ENCODE measurements at places on chromosomes 1 and 21.
A peak's percentile ranks its signal among the peaks of the same experiment; 100 is the strongest.

DNA sequence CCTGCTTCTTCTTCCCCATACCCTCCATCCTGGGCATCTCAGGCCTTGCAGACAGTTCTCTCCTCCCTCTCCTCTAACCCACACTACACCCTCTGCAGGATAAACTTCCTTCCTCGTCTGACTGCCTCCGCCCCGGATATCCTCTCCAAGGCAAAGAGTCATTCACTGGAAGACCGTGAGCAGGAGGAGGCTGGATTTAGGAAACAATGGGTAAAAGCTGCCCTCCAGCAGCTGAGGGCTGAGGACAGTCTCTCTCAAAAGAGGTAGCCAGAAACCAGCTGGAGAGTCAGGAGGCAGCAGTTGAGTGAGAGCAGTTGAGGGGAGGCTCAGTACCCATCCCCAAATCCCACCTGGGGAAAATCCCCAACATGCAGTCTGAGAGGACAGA is 1.4 kb downstream of the CSRP1 start:
- DNase-seq = no peak

DNA sequence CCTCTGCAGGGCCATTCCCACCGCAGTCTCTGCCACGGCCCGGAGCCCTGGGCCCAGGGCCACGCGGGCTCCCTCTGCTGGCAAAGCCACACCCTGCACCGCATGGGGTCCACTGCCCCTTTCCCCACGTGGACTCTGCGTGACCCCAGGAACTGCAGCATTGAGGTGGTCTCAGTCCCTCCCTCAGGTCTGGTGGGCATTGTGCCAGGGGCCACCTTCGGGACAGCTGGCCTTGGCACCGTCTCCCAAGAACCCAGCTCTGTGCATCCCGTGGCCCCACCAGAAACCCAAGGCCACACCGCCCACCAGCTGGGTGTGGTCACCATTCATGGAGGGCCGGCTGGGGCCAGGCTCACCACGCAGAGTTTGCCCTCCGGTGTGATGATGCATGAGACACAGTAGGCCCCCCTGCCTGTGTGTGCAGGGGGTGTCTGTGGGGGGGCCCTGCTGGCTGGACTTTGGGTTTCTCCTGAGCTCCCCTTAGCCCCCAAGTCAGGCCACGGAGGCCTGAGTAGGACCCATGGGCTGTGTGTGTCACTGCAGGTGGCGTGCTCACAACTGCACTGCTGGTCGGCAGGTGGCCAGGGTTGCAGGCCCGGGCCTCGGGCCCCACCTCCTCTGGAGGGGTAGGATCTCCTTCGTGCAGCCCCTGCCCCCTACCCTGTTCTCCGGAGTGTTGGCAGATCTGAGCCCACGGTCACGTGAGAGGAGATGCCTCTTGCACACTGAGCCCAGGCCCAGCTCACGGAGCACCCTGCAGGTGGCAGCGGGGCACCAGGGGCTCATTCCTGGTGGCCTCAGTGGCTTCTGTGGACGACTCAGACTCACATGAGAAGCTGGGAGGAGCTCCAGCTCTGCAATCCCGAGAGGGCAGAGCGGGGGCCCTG is 5.8 kb downstream of the VWA1 start:
- DNase-seq = peak; percentile 52

DNA sequence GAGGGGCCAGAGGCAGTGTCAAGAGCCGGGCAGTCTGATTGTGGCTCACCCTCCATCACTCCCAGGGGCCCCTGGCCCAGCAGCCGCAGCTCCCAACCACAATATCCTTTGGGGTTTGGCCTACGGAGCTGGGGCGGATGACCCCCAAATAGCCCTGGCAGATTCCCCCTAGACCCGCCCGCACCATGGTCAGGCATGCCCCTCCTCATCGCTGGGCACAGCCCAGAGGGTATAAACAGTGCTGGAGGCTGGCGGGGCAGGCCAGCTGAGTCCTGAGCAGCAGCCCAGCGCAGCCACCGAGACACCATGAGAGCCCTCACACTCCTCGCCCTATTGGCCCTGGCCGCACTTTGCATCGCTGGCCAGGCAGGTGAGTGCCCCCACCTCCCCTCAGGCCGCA is at the start of gene BGLAP:
TSS of gene BGLAP (plus strand) at position 259 of the 400 bp plus-strand sequence. CDS start at position 307, 48 bp downstream.
- no peak for DNase-seq

- no peak for DNase-seq
Measured at GRCh38 chr1:33093004-33093403, 12.1 kb downstream of the AZIN2 start.

DNA sequence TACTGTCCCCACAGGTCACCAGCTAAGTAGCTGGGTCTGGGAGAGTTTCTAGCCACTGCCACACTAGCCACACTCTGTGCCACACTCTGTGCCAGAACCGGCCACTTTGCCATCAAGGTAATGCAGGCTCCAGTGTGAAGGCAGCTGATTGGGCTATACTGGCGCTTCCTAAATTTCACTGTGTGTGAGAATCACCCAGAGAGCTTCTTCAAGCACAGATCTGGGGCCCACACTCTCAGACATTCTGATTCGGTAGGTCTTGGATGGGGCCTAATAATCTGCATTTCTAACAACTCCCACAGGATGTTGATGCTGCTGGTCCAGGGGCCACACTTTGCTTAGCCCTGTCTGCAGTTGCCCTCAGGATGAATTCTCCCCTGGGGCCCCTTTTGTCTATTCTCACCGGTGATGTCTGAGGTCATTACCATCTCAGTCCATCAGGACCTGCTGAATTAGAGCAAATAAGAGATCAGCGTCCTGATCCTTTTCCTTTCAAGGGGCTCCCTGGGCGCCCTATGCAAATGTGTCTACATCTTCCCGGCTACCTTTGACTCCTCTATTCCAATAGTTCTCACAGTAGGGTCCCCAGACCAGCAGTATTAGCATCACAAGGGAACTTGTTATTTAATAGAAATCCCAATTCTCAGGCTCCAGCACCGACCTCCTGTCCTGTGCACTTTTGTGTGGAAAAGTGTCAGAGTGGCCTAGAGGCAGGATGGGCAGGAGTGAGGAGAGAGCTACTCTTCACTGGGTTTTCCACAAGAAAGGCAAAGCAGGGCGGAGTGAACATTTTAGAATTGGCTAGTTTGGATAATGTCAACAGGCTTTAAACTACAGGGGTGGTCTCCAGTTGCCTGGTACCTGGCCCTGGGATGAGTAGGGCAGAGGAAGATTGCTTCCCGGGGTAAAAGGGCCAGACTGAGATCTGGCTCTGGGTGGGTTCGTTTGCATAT is 24.7 kb upstream of the LRRN2 start:
- no peak for DNase-seq

DNA sequence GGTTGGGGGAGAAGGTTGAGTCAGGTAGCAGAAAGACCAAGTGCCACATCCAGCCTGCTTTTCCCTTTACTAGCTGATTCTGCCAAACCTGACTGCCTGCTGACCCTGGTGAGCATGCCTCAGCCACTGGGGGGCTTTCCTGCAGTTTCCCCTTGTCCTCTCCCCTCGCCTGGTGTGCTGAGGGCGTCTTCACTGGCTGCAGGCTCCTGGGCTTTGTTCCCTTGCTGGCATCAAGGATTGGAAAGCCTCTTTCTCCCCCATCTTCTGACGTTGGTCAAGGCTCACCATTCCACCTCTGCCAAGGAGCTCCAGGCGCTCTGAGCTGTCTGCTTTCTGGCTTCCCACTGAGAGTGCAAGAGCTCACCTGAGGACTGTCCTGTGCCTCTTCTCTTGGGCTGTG is 28.4 kb downstream of the MAN1C1 start:
- no peak for DNase-seq

DNA sequence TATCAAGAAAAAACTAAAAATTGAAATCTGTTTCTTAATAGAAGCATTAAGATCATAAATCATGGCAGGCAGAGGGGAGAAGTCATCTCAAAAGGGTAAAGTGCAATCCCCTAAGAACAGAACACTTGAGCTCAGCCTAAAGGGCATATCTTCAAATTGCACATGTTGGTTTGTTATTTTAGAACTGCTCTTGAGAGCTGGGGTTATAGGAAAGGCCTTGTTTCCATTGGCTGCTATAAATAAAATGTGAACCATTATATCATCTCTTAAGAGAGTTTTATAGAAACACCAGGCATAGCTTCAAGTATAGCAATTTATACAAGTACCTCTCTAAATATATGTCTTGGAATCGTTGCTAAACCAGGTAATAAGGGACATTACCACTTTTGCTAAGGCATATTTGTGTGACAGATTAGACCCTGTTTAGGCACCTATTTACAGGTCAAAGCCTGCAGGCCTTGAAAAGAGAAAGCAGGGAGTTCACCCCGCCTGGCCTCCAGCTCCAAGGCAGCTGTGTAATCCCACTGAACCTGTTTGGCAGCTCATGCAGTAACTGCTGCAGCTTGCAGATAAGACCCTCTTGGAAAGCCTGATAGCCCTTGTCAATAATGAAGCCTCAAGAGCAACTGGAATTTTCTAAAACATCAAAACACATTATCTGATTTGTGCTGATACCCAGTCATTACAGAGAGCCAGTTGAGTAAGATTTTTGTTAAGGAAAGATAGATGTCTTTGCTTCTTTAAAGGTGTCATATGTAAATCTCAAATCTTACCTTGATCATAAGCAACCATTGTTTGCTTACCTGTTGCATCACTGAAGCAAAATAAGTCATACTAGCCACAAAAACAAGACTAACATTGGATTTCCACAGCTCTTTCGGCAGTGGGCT is 24.2 kb upstream of the SYDE2 start:
- DNase-seq = peak; percentile 42

DNA sequence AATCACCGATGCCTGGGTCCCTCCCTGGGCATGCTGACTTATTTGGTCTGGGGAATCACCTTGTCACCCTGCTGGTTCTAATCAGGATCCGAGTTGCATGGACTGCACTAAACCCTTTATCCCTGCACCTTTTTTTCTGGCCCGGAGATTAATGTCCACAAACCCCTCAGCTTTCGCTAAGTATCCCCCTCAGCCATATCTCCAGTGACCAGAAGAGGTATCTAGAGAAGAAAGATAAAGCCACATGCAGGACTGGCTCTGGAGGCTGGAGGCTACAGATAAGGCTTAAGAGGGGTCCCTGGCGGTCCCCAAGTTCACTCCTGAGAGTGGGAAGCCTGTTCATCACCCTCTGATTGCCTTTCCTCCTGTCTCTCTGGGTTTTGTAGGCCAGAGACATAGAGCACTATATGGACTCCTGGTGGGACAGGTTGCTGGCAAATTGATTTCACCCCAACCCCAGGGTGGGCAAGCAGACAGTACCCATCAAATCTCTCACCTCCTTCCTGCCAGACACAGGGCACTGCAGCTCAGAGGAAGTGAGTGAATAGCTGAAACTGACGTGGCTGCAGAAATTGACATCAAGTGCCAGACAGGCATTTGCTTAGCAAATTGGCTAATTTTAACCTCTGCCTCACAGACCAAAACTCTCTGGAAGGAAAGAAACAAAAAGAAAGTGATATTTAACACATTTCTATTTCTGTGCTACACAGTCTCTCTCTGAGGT is 38.8 kb downstream of the HMGB4 start:
- DNase-seq = no peak

GRCh38 chr1:24707687-24708086 is 37.6 kb upstream of the CLIC4 start:
- no peak for DNase-seq

DNA sequence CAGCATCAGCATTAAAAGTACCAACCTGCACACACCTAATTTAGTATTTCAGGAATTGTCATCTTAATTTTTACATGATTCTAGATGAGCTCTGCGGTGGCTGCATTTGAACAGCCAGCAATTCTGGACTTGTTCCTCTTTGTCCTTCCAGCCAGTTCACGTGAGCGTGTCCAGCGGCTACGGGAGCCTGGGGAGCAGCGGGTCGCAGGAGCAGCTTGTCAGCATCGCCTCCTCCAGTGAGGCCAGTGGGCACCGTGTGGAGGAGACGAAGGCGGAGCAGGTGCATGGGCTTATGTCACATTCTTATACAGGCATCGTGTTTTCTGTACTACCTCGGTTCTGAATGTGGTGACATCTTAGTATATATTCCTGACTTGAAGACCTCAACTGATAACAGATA is 25.7 kb downstream of the PER3 start:
- no peak for DNase-seq

- no peak for DNase-seq
Measured at GRCh38 chr1:229228522-229228921, 42.4 kb upstream of the RAB4A start.

DNA sequence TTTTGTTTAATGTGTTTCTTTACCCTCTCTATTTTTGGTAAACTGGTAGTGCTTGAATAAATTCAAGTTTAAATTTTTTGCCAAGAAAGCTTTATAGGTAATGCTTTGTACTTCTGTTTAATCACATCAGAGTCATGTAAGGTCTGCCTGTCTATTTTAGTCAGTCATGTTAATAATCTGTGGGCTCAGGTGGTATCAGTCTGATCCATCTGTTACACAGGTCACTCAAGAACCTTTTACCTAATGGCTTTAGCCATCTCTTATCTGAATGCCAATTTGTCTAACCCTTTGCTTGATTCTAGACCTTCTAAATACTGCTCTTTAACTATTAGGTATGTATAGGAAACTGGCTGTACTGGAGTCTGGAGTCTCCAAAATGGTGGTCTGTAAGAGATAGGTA is 16.6 kb downstream of the MDM4 start:
- no peak for DNase-seq

DNA sequence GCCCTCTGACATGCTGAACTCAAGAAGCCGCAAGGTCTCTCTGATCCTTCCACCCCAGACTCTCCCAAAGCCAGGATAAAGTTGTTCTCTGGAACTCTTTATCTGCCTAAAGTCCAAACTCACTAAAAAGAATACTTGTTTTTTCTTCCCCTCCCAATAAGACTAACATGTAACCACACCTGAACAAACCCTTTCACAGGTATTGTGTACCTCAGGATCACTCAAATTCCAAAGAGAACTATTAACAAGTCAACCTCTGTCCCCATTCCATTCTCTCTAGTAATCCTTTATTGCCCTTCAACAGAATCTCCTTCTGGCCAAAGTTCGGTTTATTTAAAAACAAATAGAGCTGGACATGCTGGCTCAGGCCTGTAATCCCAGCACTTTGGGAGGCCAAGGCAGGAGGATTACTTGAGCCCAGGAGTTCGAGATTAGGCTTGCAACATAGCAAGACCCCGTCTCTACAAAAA is 4.1 kb upstream of the TOE1 start:
- no peak for DNase-seq

GRCh38 chr1:85199667-85200462 is 951 bp downstream of the SYDE2 start:
- no peak for DNase-seq

GRCh38 chr1:79530476-79530875 is 523.9 kb upstream of the ADGRL4 start:
- no peak for DNase-seq

- no peak for DNase-seq
Measured at GRCh38 chr1:180020017-180020416, 65.4 kb downstream of the CEP350 start.

GRCh38 chr1:206493279-206493678 is 14.1 kb upstream of the RASSF5 start:
- no peak for DNase-seq

- DNase-seq = no peak
Measured at GRCh38 chr1:203839081-203839480, 22.3 kb upstream of the SNRPE start.

DNA sequence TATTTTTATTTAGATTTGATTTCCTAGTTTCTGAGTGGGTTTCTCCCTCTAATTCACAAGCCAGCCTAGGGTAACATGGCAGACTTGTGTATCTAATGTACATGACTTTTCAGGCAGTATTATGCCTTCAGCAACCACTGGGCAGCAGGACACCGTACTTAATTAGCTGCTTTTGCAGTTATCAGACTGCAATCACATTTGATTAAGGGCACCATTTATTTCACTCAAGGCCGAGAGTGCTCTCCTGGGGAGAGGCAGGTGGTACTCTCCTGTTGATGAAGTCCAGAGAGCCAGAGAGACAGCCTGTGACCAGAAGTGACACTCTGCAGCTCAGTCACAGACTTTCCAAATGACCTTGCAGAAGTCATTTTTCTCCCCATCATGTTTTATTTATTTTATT is 18.7 kb downstream of the CYYR1 start:
- DNase-seq = no peak

- no peak for DNase-seq
Measured at GRCh38 chr1:234393190-234393589, 19.9 kb downstream of the COA6 start.

Measured in femur (tissue), 1 donor.